ENCODE measurements at places on chromosomes 13 and 19.

- no peak for DNase-seq
Measured at GRCh38 chr19:21256722-21257121, 72.5 kb downstream of the ZNF708 start.

DNA sequence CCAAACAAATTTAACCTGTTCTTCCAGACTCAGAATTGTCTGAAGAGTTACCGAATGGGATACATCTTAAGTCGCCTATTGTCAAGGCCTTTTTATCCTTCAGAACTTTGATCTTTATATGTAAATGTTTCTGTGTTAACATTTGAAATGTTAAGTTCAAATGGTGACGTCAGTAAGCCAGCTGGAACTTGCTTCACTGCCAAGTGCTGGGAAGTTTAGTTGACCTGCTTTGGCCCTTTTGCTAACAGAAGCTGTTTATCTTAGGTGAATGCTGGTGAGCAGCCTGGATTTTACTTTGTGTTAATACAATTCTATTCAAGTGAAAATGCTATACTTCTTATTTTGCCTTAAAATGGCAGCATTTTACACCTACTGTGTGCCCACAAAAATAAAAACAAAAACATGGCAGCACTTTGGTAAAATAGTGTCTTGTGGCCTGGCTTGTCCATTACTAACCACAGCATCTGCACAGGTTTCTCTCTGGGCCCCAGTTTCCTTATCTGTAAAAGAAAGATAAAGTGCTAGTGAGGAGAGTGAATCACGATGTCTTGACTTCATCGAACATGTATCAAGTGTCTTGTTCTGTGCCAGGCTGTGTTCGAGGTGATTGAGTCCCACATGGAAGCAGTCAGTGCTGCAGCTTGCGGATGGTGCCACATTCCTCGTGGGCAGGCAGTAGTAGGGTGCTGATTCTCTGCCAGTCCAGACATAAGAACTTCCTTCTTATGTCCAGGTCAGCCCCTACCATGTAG is 2.2 kb downstream of the NAXD start:
- no peak for DNase-seq

DNA sequence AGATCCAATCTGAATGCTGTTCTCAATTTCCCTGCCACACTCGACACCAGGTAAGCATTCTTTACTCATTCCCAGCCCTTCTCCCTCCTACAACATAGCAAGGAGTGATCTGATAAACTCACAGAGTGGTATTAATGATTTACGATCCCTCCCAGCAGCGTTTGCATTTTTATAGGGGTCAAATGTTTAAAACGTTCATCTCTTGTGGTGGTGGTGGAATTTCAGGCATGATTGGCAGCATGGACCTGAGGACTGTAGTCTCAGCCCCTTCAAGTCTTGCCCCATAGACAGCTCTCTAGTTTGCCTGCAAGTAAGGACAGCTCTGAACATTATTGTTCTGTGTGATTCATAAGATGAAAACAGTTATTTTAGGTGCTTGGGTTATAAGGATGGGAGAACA is 565.7 kb downstream of the EFNB2 start:
- no peak for DNase-seq

DNA sequence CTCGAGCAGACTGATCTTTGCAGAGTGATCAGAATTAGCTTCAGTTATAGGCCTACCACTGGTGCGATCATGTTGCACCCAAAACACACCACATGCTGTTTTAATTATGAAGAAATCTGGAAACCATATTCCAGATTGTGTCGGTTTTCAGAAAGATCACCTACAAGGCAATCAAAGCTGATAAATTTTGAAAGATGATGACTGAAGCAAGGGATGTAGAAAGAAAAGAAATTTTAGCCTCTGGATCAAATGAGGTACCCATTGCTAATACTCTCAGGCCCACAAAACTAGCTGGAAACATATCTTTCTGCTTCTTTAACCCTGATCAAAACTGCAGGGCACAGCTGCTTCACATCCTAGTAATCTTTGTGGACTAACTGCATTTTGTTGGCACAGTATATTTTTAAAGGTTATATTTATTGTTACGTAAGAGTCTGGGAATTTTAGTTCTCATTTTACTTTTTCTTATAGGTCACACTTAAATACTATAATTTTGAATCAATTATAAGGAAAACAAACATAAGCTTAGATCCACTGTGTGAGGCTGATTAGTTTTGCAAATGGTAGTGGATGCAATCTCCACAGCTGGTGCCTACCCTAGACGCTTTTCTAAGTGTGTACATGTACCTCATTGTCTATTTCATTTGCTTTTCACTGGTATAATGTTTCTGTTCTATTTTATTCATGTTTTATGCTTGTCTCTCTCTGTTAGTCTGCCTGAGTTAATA is 150.9 kb downstream of the RGCC start:
- DNase-seq = no peak

GRCh38 chr13:26198116-26198515 is 24.0 kb downstream of the RNF6 start:
- no peak for DNase-seq

DNA sequence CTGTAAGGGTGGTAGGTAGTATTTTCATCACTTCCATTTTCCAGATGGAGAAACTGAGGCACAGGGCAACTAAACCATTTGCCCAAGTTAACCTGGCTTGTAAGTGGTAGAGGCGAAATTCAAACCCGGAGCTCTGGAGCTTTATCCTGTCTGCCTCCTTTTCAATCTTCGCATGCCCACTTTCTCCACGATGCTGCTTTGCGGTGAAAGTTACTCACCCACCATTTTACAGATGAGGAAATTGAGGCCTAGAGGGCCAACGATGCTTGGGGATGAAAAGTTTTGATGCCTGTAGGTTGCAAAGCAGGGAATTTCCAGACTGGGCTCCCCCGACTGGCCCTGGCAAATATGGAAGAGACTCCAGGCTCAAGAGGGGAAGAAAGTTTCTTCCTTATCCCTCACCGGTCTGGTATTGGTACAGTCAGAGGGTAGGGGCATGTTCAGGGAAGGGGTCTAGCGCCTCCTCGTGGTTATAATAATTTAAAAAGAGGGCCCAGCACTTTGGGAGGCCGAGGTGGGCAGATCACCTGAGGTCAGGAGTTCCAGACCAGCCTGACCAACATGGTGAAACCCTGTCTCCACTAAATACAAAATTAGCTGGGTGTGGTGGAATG is 1.9 kb upstream of the SH2D3A start:
- DNase-seq = no peak

DNA sequence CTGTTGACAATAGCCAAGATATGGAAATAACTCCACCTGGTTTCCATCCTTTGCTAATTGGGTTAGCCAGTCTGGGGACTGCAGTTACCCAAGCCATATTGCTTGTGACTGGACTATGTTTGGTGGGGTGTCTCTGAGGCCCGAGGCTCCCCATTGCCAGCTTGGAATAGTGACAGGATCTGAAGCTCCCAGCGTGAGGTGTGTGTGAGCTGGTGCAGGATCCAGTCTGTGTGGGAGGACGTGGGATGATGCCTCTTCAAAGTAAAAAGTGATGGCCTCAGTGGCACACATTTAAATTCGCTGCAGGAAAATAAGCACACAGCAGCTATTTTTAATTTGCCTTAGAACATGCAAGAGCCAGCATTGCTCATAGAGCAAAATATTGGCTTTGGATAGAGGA is 75.0 kb downstream of the TEX26 start:
- no peak for DNase-seq

DNA sequence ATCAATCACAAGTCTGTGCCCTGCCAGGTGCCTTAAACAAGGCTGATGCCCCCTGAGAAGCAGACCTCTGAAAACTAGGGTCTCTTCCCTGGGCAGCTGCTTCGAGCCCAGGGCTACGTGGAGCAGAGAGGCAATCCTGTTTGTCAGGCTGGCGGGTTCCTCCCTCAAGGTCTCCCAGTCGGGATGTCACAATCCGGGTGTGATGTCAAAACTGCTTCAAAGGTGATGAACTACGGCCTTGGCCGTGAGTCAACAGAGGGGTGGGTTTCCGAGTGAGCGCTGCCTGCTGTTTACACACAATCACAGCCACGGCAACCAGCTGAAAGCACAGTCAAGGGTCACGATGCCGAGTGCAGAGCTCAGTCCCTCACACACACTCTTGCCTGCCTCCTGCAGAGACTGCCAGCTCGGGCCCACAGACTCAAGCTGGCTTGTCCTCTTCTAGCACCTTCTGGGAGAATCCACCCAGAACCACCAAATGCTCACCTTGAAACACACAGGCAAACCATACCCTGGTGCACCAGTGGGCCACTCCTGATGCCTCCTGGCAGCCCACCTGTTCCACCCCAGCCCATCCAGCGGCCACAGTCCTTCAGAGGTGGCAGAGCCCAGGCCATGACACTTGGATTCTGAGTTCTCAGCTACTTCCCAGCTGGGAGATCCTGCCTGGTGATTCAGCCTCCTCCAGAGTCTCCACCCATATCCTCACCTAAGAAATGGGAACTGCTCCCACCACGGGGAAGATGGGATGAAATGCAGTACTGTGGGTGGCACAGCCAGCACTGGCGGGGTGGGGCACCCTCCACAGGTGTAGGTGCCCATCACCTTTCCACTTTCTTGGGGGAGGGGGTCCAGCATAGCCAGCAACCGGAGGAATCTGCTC is 6.8 kb downstream of the ELL start:
- DNase-seq = no peak

DNA sequence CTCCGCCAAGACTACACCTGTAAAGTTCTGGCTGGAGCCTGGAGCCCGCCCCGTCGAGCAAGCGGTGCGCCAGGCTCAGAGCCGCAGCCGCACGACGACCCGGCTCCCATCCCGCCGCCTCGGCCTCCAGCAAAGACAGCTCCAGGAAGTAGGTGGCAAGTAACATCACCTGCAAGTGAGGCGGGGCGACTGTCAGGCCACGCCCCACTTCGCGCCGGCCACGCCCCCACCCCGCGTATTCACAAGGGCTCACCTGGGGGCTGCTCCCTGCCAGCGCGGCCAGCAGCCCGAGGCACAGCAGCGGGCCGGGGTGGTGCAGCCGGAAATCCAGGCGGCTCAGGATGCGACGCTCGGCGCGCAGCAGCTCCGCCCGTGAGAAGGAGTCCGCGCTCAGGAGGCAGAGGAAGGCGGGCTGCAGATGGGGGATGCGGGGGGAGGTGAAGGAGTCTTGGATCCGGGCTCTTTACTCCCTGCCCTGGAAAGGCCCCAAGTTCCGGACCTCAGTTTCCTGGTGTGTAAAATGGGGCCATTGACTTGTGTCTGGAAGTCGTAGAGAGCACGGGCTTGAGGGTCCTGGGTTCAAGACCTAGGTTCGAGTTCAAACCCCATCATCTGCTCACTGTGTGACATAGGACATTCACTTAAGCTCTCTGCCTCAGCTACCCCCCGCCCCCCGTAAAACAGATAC is 3.2 kb downstream of the CCNP start:
- DNase-seq = no peak

DNA sequence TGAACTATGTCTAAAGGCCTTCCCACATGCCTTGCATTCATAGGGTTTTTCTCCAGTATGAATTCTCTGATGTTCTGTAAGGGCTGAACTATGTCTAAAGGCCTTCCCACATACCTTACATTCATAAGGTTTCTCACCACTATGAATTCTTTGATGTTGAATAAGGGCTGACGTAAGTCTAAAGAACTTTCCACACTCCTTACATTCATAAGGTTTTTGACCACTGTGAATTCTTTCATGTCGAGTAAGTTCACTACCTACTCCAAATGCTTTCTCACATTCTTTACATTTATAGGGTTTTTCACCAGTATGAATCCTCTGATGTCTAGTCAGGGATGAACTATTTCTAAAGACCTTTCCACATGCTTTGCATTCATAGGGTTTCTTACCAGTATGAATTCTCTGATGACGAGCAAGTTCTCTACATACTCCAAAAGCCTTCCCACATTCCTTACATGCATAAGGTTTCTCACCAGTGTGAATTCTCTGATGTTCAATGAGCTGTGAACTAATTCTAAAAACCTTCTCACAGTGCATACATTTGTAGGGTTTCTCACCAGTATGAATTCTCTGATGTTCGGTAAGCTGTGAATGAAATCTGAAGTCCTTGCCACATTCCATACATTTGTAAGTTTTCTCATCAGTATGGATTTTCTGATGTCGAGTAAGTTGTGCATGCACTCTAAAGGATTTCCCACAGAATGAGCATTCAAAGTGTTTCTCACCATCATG is 19.1 kb upstream of the ZNF260 start:
- DNase-seq = no peak

DNA sequence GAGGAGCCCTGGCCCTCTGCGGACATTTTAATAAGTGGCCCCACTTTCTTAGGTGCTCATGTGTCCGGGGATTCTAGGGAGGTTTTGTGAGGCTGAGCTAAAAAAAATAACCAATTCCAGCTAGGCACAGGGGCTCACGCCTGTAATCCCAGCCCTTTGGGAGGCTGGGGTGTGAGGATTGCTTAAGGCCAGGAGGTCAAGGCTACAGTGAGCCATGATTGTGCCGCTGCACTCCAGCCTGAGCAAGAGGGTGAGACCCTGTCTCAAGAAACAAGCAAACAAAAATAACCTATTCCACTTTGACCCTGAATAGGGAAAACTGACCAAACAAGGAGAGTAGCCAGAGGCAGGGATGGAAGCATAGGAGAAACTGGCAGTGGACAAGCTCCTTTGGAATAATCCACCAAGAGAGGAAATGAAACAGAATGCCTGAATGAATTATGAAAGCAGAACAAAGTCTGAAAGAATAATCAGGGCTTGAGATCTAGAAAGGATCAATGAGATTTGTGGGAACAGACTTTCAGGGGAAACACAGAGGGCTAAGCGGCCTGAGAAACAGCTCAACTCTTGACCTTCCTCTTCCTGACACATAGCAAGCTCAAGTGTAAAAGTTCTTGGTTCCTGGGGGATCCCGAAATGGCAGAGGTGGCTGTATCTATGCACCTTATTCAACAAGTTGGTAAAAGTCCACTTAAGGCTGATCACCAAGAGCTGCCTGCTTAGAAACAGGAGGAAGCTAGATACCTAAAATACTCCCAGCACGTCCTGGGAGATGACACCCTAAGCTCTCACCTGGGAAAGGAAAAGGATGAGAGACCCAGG is 30.1 kb upstream of the FFAR2 start:
- no peak for DNase-seq

DNA sequence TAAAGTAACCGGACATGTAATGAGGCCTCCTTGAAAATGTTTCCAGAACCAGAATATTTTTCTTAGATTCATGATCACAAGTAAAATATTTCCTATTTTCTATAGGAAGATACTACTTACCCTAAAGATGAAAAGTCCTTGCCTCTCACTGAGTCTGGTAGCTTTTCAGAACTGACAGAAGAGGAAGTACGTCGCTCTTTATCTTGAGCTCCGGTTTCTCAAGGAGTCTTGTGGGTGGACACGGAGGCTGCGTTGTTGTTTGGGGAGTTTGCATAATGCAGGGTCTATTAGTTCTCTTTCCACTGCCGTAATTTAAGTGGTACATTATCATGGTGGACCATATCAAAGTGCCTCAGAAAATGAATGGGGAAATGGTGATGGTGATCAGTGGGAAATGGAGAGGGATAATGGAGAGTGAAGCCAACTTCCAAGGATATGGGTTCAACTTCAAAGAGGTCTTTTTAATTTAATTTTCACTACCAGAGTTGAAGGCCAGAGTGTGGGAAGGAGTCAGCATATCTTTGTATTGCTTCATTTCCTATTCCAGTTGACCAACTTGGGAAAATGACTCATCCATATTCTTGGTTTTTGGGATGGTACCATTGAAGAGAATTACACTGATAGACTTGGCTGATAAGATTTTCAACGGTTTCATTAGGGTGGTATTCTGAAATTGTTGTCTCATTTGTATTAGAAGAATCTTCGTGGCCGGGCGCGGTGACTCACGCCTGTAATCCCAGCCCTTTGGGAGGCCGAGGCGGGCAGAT is 23.4 kb downstream of the MBD3L2B start:
- no peak for DNase-seq
